ENCODE measurements at places on chromosomes 13 and 19.

DNA sequence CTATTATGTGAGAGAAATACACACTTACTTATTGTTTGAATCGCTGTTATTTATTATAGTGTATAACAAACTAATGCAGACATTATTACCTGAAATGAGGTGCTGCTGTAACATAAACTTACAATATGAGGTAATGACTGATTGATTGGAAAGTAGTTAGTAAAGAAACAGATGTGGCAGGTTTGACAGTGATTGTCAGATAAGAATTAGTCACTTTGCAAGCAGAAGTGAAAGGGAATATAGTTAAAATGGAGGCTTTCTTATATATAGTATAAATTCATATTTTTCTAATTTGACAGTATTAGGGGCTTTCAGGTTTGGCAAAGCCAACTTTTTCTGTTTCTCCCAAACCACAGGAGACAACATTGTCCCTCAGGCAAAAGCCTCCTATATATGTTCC lies 20.6 kb downstream of the MIR17HG start:
- DNase-seq: no peak

GRCh38 chr13:105959876-105960275 lies 575.6 kb downstream of the EFNB2 start:
- DNase-seq: no peak

GRCh38 chr13:27821566-27821965 lies 29.3 kb downstream of the GSX1 start:
- DNase-seq: no peak

- no peak for DNase-seq
Observed at GRCh38 chr13:64912141-64912540, 2318.0 kb downstream of the PCDH9 start.

GRCh38 chr13:73335210-73335609 lies 276.4 kb downstream of the KLF5 start:
- DNase-seq: no peak

DNA sequence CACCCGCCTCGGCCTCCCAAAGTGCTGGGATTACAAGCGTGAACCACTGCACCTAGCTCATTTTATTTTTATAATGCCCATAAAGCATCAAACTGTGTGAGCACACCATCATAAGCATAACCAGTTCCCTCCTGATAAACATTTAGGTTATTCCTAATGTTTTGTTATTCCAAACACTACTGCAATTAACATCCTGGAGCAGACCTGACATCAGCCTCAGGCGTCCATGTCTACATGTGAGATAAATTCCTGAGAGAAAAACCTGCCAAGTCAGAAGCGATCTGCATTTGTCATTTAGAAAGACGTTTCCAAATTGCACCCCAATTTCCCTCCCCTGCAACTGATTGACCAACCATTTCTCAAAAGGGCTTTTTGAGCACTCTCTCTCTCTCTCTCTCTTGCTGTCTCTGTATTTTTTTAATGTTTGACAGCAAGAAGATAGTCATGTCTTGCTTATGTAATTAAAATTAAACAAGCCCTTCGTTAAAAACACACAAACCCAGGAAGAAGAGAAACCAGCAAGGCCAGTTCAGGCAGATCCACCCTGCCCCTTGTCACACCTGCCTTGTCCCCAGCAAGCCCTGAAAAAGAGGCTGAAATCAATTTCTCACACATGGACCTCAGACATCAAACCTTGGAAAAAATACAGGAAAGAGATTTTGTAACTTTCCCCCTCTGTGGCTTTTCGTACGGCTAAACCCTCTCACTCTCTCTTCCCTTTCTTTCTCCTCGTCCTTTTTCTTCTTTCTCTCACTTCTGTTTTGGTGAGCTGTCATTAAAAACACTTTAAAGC lies 9.9 kb downstream of the LYPD3 start:
- DNase-seq: no peak

GRCh38 chr13:44403461-44404056 lies 29.9 kb downstream of the SERP2 start:
- DNase-seq: peak; percentile 73
